HEK293T (cell line): ENCODE measurements at places on chromosomes 12 and 14.

DNA sequence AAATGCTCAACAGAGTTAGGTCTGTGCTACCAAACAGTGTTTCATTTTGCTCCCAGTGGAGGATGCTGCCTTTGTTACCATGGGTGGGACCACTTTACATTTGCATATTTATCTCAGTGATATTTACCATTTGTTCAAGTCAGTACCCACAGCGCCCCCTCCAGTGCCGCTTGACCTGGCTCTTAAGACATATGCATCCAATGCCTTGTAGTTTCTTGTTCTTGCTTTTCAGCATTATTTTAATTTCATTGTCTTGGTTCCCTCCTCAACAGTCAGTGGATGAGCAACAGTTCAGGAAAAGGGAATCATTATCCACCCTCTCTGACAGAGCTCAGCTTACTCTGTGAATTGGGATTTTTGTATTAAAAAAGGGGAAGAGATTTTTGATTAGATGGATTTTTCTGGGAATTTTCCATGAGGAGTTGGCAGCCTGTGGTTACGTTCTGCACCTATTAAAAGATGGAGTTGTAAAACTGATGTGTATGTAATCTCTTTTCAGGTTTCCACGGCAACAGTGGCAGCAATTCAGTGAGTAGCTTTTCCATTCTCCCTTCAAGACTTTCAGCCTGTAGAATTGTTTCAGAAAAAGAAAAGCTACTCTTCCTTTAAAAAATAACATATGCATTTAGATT is 240.5 kb upstream of the DAAM1 start:
- DNase-seq, result peak; percentile 13

GRCh38 chr14:90659156-90659555 is 157.1 kb downstream of the TTC7B start:
- DNase-seq, result no peak

DNA sequence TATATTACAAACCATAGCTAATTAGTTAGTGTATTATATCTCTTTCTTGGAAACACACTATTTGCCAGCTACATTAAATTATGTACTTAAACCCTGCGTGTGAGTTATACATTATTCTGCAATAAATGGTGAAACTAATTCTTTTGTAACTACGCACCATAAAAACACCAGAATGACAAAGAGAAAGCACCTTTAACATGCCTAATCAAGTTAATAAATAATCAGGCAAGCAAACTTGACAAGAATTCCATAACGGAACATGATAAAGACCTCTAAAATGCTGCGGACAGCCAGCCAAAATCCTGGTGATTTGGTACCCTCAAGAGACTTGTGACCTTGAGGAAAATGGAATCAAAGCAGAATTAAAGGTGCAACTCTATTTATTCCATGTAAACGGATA is 375.3 kb upstream of the KITLG start:
- DNase-seq, result no peak

GRCh38 chr14:55780156-55780946 is 200.3 kb downstream of the KTN1 start:
- DNase-seq, result no peak
